HT-29 (cell line): ENCODE measurements at places on chromosomes 6 and 20. TPM values are rescaled to one million over a fixed set of nuclear protein-coding genes. Genes with fewer than 3 reads are reported as not detected.

Gene MEP1A
- 0.05 TPM in 1 of 2 replicates, not detected in the other for total RNA-seq

Gene KCNK16
- total RNA-seq = not detected in 2 replicates

Gene TEAD3
- 25.7 and 27.4 TPM in 2 replicates for total RNA-seq

Gene C6orf163
- total RNA-seq = not detected in 2 replicates

Gene MATN4
- 0.13 and 0.46 TPM in 2 replicates for total RNA-seq

Gene ADTRP
- total RNA-seq = 0.13 and 0.83 TPM in 2 replicates

Gene SLC22A7
- total RNA-seq = not detected in 2 replicates

Gene DTNBP1
- 7.1 and 8.7 TPM in 2 replicates for total RNA-seq

Gene LINC00237
- total RNA-seq = not detected in 2 replicates
